Right forelimb (tissue), 1 donor: ENCODE measurements at places on chromosomes 11 and 22.

GRCh38 chr11:14746857-14747395, 103.3 kb downstream of the PDE3B start:
- DNase-seq, result no peak

DNA sequence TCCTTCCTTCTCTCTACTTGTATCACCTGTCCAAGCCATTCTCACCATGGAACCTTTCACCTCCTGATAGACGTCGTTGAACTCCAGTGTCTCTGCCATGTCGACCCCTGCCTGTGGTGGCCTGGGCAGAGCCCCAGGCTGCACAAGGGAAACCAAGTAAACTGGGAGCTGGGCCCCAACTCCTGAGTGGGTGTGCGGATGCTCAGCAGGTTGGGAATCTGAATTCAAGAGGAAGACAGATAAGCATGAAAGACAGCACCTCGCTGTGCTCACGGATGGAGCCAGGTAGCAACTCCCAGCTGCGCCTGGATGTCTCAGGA, 709 bp downstream of the SSRP1 start:
- no peak for DNase-seq

DNA sequence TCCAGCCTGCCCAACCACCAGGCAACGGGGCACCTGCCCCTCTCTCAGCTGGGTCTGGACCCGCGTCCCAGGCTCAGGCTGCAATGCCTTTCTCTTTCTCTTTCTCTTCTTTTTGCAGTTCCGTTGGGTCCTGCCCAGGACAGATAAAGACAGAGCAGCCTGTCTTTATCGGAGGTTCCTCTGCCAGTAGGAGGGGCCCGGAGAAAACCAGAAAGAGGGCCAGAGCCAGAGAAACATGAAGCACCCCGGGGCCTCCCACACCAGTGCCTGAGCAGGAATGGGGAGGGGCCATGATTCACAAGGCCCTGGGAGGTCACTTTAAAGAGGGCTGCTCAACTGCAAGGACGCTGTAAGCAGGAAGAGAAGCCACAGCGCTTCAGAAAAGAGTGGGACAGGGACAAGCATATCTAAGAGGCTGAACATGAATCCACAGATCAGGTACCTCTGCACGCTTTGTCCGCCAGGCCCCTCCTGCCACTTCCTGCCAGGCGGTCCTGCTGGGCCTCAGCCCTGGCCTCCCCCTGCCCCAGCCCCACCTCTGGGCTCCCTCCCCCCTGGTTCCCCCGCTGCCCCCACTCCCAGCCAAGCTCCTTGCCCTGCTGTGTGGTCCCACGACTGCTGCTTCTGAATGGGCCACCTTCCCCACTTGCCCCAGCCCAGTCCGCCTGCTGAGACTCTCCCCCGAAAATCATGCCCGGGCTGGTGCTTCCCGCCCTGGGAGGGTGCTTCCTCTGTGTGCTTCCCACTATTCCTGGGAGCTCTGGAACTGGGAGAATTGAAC, at the start of gene APOBEC3C:
APOBEC3C (plus strand) TSS at position 316 of the 781 bp plus-strand sequence; CDS start at position 422, 106 bp downstream.
- DNase-seq, result peak; percentile 71

DNA sequence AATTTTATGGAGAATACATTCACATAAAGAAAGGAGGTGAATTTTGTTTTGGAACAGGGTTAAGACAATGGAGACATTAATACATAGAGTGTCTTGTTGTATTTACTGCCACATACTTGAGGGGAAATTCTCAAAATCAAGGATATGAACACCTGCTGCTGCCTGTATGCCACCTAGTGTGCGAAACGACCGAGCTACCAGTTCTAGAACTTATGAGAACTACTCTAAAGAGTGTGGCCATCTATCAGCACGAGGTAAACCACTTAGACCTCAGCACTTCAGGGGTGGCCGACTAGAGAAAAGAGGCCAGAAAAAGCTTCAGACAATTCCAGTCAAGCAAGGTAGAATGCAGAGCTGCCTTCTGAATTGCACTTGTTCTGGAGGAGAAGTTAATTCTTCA, 1.5 kb upstream of the AGBL2 start:
- no peak for DNase-seq

DNA sequence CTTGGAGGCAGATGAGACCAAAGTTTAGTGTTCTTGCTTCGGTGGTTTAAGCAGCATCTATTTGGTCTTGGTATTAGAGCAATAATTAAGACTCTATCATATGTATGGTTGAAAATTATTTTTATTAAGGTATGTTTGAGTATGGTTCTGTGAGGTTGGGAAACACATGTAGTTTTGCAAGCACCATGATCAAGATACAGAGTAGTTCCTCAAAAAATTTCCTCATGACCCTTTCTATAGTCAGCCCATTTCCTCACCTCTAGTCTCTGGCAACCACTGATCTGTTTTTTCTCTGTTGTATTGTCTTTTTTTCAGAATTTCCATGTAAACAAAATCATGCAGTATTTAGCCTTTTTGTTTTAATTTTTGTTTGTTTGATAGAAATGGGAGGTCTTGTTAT, 18.4 kb downstream of the MTMR3 start:
- no peak for DNase-seq

GRCh38 chr11:66231561-66231960, 36.9 kb upstream of the RAB1B start:
- DNase-seq, result no peak

GRCh38 chr11:30729187-30729713, 143.1 kb upstream of the MPPED2 start:
- no peak for DNase-seq

- DNase-seq, result no peak
Measured at GRCh38 chr22:23762842-23763578, at the start of gene C22orf15. TSS of gene C22orf15 (plus strand) at chr22:23762990. CDS start at chr22:23763307, 317 bp downstream.

DNA sequence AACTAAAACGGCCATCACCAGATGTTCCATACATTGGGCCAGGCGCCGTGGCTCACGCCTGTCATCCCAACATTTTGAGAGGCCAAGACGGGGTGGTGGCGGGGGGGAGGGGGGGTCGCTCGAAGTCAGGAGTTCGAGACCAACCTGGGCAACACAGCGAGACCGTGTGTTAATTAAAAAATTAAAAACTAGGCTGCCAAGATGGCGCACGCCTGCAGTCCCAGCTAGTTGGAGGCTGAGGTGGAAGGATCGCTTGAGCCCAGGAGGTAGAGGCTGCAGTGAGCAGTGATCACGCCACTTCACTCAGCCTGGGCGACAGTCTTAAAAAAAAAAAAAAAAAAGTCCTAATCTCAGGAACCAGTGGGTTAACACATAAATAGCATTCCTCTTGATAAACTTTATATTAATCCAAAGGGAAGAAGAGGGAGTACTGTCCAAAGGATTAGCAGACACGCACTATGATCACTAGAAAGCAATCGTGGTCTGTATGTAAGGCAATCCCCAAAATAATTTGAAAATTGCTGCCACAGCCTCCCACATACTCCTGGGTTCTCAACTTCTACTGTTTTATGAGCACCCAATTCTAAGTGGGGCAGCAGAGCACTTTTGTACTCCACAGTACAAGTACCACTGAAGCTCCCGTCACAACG, 604 bp downstream of the PUS3 start:
- no peak for DNase-seq
